Fibroblast of gingiva (primary cell): ENCODE measurements at places on chromosomes 5 and 9.

DNA sequence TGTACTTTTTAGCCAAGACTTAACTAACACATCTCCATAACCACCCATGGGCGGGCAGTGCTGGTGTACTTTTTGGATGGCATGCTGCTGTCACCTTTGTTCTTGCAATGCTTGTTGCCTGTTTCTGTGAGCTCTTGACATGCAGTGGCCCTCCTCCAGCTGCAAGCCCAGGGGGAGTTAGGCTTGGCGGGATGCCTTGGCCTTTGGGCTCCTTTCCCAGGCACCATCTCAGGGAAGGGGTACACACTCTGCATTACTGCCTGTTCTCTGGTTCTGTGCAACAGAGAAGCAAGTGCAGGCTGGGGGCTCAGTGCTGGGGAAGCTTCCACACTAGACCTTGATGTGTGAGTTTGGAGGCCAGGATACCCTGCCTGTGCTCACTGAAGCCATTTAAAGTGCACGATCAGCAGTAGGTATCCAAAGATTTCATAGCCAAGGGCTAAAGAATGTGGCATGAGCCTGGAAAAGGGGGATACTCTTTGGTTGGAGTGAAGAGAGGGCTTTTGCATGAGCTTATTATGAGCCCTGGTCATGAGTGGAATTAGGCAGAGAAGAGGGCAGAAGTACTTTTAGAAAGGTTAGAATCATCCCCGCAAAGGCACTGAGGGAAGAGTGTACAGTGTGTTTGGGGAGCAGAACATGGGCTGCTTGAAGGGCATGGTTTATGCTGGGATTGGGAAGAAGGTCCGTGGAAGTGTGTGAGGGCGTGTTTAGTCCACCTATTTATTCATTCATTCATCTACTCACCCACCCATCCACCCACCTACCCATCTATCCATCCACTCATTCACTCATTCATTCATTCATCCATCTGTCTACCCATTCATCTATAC is 22.5 kb downstream of the PSAT1 start:
- no peak for DNase-seq

DNA sequence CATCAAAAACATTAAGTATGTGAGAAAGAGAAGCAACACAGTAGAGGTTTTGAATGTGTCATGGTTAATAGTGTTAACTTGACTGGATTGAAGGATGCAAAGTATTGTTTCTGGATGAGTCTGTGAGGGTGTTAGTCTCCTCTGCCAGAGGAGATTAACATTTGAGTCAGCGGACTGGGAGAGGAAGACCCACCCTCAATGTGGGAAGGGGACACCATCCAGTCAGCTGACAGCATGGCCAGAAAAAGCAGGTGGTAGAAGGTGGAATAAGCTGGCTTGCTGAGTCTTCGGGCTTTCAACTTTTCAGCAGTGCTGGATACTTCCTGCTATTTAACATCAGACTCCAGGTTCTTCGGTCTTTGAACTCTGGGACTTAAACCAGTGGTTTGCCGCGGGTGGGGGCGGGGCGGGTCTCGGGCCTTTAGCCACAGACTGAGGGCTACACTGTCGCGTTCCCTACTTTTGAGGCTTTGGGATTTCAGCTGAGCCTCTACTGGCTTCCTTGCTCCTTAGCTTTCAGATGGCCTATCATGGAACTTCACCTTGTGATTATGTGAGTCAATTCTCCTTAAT is 309.9 kb upstream of the ST8SIA4 start:
- DNase-seq: no peak

- DNase-seq: no peak
Observed at GRCh38 chr5:41940641-41941040, 15.6 kb downstream of the FBXO4 start.

DNA sequence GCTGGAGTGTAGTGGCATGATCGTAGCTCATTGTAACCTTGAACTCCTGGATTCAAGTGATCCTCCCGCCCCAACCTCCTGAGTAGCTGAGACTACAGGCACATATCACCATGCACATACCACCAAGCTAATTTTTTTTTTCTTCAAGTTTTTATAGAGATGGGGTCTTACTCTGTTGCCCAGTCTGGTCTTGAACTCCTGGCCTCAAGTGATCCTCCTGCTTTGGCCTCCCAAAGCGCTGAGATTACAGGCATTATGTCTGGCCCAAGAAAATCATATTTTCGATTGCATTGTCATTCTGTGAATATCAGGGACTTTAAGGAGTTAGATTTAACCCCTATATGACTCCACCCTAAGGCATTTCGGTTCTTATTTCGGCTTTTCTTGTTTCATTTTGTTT is 116.6 kb downstream of the VPS13A start:
- no peak for DNase-seq

- DNase-seq: peak; percentile 87
Observed at GRCh38 chr9:126471084-126471624, 142.6 kb upstream of the LMX1B start.

DNA sequence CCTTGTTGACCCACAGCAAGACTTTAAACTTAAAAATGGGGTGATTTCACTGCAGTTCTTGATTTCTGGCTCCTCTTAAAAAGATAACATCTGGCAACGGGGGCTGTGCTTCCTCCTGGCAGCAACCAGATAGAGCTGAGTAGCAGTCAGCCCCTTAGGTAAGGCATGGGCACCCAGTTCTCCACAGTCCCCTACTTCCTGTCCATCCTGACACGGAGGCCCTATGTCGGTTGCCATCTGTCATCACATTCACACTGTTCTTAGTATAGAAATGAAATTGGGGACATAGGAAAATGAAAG is 11.7 kb downstream of the CD74 start:
- no peak for DNase-seq

- no peak for DNase-seq
Observed at GRCh38 chr5:133977161-133977787, 8.8 kb upstream of the C5orf15 start.

DNA sequence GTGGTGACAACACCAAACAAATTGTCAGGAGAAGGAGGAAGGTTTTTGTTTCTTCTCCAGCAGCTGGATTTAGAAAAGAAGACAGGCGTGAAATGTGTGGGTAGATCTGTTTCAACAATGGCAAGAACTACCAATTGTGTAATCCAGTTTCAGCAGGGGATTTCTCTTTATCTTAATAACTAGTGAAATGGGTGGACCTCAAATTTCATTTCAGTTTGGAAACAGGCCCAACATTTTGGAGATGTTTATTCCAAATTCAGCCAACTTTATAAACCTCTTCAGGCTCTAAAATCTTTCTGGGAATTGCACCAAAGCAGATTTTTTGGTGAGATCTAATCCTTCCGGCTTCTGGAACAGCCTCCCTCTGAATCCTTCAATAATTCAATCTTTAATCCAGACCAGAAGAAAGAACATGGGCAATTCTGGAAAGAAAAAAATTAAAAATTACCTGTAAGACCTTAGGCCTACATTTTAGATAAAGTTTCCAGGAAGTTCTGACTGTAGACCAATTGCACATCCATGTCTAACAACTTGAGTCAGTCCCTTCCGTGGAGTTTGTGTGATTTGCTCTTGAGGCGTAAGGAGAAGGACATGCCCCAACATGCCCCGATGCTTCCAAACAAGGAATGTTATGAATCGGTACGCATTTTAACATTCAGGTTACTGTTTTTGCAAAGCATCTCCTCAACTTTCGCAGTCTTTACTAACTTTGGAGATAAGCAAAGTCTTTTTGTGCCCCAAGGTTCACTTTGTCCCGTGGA is 423.6 kb downstream of the IRX1 start:
- DNase-seq: no peak

DNA sequence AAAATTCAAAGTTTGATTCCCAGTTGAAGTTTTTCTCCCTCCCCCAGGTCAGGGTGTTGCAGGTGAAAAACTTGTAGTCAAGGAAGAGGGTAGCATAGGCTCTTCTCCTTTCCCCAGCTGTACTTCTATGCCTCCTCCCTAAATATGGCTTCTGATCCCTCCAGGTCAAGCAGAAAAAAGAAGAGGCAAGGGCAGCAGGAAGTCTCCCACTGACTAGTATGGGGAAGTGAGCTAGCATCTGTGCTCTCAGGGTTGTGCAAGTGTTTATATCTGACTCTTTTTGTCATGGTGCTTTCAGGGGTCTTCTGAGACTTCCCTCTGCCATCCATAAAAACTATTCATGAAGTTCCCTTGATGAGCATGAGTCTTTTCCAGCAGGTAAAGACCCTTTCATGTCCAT is 76.0 kb downstream of the ATPSCKMT start:
- no peak for DNase-seq

DNA sequence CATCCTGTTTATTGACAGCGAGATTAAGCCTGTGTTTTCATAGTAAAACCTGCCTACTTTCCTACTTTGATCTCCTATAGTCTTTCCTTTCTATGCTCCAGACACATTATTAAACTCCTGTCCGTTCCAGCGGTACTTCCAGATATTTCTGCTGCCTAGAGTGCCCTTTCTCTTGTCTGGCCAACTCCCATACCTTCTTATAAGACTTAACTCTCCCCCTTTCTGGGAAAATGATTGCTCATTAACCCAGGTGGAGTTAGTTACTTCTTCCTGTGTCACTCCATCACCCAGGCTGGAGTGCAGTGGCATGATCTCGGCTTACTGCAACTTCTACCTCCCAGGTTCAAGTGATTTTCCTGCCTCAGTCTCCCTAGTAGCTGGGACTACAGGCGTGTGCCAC is 33.1 kb downstream of the KDM4C start:
- no peak for DNase-seq

DNA sequence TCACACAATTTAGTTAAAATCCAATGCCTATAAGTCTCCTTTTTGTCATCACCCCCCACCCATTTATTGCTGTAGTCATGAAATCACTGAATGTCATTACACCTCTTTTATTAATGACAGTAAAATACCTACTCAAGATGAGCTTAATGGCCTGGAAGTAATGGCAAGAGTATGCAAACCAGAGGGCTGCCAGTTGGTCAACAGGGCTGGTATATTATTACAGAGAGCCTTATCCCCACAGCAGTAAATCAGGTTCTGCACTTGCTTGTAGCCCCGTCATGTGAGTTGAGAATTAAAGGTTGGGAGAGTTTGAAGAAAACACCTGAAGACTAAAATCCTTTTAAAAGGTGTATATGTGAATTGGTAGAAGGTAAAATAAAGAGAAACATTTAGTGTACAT is 372.4 kb downstream of the MAT2B start:
- no peak for DNase-seq

GRCh38 chr9:101432740-101433139 is 2.8 kb downstream of the ALDOB start:
- DNase-seq: no peak

DNA sequence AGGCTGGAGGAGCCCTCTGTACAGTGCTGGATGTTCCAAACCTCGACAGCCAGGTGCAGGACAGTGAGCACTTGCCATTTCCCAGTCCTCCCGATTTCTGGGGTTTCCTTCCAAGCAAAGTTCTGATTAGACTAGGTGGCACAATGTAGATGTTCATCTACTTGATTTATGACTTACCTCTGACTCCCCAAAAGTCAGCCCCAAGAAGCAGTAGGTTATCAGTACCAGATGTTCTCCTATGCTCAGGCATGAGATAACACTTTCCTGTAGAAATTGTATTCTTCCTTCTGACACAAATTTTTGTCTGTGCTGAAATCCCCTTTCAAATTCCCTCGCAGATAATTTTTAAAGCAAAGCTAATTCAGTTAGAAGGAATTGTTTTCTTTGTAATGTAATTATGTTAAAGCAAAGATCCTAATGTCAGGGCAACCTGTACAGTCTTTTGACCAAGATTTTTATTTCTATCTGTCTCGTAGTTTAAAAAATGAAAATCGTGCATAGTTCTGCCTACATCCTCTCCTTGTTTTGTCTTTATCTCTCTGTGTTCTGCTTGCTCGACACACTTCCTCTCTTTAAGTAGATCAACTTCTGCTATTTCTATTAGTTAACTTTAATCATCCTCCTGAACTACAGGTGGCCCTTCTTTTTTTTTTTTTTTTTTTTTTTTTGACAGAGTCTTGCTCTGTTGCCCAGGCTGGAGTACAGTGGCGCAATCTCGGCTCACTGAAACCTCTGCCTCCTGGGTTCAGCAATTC is 102.4 kb upstream of the PJA2 start:
- no peak for DNase-seq

GRCh38 chr5:131171276-131171810 is 599 bp downstream of the LYRM7 start:
- no peak for DNase-seq

DNA sequence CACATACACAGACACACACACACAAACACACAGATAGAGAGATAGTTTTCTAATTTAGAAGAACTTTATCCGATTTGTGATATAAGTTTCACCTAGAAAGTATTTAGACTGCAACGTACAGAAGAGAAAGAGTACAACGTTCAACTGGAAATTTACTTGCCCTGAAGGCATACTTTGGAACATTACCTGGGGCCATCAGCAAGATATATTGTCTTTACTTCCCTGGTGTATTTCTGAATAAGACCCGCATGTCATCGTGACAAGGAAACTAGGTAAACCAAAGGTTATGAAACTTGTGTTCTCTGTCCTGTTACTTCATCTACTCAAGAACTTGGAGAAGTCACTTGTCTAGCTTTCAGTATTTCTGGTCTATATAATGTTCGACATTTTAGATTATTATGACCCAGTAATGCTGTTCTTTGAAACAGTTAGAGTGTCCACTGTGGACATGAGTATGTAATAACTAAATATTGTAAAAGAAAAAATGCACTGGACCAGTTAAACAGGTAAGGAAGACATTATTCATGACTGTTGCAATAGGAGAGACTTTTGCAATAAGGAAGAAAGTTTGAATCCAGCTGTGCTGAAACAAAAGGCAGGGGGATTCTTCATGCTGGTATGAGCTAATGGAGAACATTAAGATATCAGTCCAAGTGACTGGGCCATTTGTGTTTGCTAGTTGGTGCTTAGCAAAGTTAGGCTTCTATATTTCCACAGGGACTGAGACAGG is 1791.1 kb downstream of the MAT2B start:
- no peak for DNase-seq

DNA sequence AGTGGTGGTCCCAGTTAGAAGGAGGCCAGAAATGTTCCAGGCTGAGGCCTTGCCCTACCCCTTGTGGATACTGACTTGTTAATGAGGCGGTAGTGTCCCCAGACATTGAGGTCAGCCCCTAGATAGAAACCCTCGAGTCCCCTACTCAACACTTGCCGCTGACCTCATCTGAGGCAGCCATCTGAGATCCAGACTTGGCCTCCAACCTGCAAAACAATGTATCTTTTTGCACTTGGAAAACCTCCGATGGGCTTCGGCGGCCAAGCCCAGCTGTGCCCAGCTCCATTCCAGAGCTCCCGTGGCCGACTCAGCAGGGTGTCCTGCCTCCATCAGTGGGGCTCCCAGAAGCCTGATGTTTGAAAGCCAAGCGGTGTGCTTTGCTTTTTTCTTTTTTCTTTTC is 122.1 kb downstream of the WNK2 start:
- DNase-seq: no peak

- DNase-seq: no peak
Observed at GRCh38 chr9:117521293-117521692, 106.4 kb upstream of the ASTN2 start.

DNA sequence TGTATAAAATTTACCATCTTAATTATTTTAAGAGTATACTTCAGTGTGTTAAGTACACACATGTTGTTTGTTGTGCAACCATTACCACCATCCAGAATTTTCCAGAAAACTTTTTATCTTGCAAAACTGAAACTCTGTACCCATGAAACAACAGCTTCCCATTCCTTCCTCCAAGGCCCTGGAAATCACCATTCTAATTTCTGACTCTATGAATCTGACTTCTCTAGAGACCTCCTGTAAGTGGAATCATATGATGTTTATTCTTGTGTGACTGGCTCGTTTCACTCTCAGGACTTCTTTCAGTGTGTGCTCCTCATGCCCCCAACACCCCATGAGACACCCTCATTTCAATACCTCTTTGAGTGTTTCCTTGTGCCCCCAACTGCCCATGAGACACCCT is 60.4 kb upstream of the COL15A1 start:
- no peak for DNase-seq

- no peak for DNase-seq
Observed at GRCh38 chr9:113393281-113393680, 7.8 kb downstream of the ALAD start.

- no peak for DNase-seq
Observed at GRCh38 chr5:31645420-31646081, 6.6 kb downstream of the PDZD2 start.
